ENCODE measurements at places on chromosomes 4 and X. TPM values are rescaled to one million over a fixed set of nuclear protein-coding genes. Genes with fewer than 3 reads are reported as not detected.

The TKTL1 gene
- not detected for total RNA-seq

- no peak for DNase-seq
Observed at GRCh38 chr4:150332086-150332485, 249.9 kb upstream of the MAB21L2 start.

The GAGE1 gene
- total RNA-seq, result not detected

The SGMS2 gene
- 116 TPM for total RNA-seq

Measured in GM23248 (cell line).